ENCODE measurements at places on chromosomes 13 and 19.

DNA sequence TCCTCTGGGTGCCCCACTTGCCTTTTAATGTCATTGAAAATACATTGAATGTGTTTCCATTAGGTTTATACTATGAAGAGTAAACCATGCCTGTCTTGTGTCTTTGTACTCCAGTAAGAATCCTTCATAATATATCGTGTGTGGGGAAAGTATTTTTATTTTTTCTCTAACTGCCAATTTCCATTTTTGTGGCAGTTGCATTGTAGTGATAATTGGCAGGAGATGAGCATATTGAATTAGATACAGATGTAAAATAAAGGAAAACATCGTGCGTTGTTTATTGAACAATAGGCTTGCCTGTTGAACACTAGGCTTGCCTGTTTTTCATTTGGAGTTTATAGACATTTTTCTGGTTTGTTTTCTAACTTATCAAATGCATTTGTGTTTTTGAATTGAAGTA, 218.8 kb downstream of the NBEA start:
- no peak for DNase-seq

- no peak for DNase-seq
These were observed 10.4 kb upstream of the LYPD5 start for GRCh38 chr19:43812688-43813087.

DNA sequence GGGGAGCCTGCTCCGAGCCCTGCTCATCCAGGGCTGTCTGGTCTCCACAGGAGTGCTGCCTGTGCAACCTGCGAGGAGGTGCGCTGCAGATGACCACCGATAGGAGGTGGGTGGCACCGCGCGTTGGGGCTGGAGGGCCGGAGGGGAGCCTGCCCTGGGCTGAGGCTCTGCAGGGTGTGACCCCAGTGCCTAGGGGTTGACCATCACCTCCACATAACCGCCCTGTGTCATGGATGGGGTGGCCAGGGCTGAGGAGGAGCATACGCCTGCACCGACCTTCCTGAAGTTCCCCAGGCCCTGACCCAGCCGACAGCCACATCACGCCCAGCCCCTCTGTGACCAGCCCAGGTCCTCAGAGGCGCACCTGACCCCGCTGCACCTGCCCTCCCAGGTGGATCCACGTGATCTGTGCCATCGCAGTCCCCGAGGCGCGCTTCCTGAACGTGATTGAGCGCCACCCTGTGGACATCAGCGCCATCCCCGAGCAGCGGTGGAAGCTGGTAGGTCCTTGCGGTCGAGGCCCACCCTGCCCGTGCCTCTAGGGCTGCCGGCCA, 168.7 kb downstream of the KDM4B start:
- DNase-seq: no peak

GRCh38 chr19:15506074-15506571, 2.2 kb upstream of the CYP4F22 start:
- DNase-seq: no peak

GRCh38 chr19:10749435-10750384, 31.8 kb downstream of the DNM2 start:
- no peak for DNase-seq

DNA sequence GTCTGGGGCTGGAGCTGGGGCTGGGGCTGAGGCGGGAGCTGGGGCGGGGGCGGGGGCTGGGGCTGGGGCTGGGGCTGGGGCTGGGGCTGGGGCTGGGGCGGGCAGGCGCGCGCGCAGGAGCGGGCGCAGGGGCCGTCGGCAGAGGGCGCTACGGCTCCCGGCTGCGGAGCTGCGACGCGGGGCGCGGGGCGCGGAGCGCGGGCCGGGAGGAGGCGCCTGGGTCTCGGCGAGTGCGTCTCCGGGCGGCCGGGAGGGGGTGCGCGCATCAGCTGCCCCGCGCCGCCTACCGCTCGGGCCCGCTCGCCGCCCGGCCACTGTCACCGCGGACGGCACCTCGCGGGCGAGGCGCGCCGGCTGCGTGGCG, 422 bp upstream of the MTUS2 start:
- DNase-seq: peak; percentile 82
